ENCODE measurements at places on chromosomes 7 and 10.

DNA sequence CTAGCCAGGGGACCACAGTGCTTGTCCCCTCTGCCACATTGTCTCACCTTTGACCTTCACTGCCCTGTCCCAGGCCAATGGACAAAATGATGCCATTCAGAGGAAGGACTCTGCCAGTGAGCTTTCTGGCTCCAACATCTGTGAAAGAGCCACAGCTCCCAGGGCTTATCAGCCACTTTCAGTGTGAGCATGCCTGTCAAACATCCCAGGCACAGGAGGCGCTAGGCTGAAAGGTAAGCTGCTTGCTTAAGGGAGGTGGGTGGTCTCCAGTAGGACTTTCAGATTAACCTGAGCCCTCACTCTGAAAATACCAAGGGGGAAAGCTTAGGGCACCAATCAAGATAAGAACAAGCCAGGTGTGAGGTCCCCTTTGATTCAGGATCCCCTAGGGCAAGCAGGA, 59.8 kb upstream of the GDF10 start:
- DNase-seq, result no peak

DNA sequence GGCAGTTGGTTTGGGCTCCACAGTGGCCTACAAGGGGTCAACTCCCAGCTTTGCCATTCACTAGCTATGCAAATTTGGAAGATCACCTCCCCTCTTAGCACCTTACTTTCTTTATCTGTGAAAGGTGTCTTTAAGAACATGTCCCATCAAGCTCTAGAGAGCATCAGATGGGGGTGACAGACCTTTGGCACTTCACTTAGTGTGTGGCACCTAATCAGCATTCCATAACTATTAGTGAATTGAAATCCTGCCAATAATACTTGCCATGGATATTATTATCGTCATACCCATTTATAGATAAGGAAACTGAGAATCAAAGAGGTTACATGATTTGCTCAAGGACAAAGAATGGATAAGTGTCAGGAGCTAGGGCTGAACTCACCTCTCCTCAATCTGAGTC, 51.9 kb downstream of the PLPP4 start:
- no peak for DNase-seq

DNA sequence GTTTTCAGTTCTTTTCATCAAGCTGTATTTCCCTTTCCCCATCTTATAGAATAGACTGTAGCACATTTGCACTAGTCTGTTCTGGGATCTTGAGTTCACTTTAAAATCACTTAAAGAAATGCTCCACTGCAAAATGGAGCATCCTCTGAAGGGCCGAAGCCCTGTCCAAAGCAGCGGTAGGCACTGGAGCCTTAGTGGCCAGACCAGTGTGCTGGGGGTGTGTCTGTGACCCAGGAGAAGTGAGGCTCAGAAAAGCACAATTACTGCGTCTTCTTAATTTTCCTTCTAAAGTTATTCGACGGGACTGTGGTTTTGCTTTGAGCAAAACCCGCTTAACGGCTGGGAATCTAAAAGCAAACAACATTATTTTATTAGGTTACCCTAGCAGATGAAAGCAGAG, 205.7 kb downstream of the SLC25A13 start:
- no peak for DNase-seq

DNA sequence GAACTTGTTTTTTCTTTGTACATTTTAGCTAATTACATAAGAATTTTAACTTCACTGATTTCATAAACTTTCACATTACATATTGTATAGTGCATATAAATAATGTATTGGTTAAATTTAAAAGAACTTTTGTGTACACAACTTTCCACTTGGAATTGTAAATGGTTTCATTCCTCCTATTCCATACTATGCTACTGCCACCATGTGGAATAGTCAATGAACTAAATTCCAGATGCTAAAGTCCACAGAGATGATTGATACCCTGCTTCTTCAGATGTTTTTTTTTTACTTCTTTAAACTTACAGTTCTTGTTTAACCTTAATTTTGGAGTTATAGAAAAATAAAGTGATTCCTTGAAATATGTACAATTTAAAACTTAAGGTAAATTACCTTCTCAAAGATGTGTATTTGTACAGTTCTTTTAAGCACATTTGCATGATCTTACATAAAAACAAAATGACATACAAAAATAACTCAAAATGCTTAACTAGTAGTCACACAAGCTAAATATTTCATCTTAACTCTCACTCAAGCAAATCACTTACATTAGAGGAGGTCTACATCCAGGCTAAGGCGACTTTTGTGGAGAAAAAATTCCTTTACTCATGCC, 247.6 kb upstream of the HGF start:
- no peak for DNase-seq

DNA sequence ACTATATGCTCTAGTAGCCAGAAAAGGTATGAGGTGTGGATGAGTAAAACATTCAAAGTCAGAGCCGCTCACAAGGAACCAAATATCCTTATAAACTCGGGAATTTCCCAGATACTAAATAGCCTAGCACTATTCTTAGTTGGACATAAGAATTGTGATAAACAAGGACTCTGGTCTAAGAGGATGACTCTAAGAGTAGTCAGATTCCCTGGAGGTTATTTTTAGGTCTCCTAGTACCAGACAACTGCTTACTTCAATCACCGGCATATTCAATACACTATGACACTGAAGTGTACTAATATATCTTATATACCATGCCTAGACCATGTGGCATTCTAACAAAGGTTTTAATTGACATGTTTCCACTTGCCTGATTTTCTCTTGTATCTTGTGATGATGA, 56.5 kb downstream of the LMBR1 start:
- no peak for DNase-seq

- DNase-seq, result no peak
Measured at GRCh38 chr7:134778941-134779740, at the start of gene CALD1. Gene CALD1 (plus strand): TSS chr7:134779634. CDS start chr7:134867734, 88,100 bp downstream.

- DNase-seq, result no peak
Measured at GRCh38 chr7:50629238-50629901, 64.2 kb upstream of the DDC start.

DNA sequence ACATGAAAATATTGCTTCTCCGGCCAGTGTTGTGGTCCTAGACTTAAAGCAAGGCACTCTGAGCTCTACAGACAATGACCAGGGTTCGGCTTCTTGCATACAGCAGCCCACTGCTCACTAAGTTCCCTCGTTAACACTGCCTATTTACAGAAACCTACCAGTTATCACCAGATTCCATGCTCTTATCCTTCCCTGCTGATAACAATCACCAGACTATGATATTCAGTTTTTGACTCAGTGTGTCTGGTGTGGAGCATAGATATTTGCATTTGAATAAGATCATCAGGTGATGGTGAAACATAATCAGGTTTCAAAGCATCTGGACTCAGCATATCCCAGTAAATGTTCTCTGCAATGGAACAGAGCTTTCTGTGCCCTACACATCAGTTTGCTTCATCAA, 182.3 kb downstream of the SNX13 start:
- DNase-seq, result no peak

- DNase-seq, result no peak
Measured at GRCh38 chr7:106721816-106722785, 61.1 kb upstream of the CCDC71L start.

DNA sequence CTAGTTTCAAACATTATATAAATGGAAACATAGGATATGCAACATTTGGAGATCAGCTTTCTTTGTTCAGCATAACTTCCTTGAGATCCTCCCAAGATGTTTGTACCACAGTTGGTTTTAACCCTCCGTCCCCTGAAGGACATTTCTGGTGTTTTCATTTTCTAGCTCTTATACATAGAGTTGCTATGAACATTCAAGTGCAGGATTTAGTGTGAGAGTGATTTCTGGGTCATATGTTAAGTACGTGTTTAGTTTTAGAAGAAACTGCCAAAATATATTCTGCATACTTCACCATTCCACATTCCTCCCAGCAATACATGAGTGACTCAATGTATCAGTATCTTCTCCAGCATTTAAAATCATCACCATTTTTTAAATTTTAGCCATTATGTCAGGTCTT, 588.7 kb upstream of the PFKP start:
- DNase-seq, result no peak

DNA sequence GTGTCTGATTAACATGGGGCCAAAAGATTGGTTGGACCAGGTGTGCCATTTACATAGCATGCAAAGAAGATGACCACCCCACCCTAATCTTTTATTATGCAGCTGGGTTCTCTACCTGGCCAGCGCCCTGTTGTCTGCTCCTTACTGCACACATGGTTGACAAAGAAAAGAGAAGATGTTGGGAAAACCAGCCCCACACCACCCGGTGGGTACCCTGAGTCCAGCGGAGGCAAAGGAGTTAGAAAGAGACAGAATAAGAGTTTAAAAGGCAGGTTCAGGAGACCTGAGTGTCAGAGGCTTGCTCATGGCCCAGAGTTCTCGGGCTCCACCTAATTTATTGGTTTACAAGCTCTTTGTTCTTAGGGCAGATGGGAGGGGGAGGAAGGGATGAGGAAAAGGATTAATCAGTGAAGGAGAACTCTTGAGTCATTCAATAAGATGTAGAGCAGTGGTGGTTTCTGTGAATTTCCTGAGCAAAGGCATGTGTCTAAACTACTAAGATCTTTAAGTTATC, 24.1 kb upstream of the ABCA13 start:
- no peak for DNase-seq

DNA sequence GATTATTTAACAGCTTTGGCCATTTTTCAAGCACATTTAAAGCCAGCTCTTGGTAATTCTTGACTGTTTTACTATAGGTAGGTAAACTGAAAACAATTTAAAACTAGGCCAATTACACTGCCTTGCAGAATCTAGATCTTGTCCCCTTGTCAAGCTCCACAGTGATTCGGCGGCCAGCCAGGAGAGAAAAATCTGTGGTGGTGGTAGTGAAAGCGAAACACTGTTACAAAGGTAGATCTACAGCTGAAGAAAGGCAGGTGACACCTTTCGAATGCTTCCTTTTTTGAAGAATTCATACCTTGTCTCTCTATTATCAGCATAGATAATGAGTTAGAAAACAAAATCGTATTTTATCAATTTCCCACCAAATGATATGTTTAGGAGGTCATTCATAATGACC, 218.3 kb downstream of the POU6F2 start:
- no peak for DNase-seq

- no peak for DNase-seq
Measured at GRCh38 chr10:60992636-60993035, 48.7 kb upstream of the RHOBTB1 start.

- no peak for DNase-seq
Measured at GRCh38 chr7:55518836-55519235, 53.5 kb downstream of the VOPP1 start.

DNA sequence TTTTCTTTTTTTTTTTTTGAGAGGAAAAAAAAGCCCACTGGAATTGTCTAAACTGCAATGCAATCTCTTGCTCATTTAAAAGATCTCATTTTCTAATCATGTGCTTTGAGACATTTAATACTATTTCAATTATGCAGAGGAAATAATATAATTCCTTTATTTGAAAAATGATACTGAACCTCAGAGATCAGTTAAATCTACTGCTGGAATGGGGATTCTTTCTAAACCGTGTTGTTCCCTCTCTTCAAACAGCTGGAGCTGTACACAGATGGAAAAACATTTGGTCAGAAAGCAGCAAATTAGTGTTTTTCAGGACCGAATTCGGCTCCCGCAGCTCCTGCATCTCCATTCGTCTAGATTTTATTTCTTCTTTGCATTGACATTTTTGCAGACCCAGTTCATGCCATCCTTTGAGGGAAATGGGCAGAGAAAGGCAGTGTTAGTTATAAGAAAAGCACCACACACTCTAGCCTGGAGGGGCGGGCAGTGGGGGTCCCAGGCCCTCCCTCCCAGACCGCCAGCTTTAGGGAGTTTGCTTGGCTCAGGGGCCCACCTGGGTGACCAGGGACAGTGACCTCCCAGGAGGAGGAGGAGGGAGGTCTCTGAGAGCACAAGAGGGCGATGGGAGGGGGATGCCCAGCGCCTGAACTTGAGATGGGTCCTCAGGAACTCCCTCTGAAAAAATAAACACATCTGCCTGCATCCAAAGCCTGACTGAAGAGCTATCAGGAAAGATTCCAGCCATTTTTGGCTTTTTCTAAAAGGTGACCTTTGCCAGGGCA, 32.4 kb downstream of the TRIM8 start:
- DNase-seq, result no peak

DNA sequence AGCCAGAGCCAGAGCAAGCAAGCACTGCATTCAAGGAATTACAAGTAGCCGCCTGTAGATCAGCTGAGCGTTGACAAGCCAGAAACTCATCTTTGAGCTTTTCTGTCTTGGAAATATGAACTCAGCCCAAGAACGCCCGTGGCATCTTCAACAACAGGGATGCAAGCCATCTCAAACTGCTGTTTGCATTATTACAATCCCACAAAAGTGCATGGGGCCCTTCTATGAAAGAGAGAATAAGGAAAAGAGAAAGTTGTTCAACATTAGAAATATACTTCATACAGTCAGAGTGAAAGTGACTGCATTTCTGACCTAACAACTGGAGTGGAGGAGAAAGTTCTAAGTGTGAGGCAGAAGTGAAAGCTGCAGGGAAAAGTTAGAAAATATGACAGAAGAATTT, 6.5 kb downstream of the SGCE start:
- no peak for DNase-seq

DNA sequence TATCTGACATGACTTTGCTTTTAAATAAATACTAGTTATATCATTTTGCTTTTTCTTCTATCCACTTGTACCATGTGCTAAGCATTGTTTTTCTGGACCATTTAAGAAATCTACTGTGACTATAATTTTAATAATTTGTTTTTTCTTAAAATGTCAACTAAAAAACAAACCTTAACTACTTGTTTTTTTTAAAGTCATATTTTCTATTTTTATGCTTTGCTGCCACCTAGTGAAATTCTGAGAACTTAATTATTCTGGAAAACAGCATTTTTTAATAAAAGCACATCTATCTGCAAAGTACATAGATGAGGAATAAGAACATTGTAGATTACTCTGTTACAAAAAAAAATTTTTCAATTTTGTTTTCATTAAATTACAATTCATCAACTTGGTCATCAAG, 47.4 kb downstream of the ORC5 start:
- no peak for DNase-seq

DNA sequence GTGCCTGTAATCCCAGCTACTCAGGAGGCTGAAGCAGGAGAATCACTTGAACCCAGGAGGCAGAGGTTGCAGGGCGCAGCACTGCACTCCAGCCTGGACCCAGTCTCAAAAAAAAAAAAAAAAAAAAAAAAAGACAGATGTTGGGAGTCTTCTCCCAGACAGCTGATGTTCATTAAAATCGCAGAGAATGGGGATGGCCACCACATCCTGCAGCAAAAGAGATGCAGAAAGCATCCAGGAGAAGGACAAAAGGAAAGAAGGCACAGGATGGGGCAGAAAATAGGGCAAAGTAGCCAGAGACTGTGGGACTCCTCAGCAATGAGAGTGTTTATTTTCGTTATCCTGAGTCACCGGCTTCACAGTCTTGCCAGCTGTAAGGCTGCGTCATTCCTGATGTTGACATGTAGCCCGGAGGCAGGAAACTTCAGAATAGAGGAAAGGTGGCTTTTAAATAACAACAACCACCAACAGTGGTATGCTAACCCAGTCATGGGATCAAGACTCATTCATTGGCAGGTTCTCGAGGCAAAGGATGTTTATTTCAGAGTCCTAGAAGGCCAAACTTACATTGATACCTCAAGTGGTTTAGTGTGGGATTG, 149.5 kb upstream of the SVIL start:
- no peak for DNase-seq

- no peak for DNase-seq
Measured at GRCh38 chr7:139523968-139524815, 707 bp downstream of the CLEC2L start.

Data from stimulated activated CD4-positive, alpha-beta T cell treated with anti-CD3 and anti-CD28 coated beads, Interleukin-4, amount 100 ng/mL, for 24 hours (primary cell).